ENCODE measurements at places on chromosomes 12 and 14.

DNA sequence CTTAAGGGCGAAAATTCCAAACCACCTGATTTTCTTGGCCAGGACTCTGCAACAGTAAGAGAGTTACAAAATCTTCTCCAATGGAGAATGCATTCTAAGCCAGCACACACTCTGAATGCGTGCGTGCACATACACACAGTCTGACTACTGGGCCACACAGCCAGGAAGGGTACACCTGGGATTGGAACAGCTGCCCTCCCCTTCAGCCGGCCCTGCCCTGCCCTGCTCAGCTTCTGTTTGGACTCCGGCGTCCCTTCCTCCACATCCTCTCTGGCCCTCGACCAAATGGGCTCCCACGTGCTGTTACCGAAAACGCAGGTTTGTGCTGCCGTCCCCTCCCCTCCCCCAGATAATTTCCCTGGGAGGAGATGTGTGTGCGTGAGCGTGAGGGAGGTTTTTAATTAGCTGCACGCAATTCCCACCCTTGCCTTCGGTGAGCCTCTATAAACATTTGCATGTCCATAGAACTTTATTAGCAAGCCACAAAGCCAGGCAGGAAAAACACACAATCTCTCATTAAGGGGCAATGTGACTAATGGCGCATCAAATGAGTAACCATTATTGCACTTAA lies 43.0 kb downstream of the CCNK start:
- DNase-seq = no peak

DNA sequence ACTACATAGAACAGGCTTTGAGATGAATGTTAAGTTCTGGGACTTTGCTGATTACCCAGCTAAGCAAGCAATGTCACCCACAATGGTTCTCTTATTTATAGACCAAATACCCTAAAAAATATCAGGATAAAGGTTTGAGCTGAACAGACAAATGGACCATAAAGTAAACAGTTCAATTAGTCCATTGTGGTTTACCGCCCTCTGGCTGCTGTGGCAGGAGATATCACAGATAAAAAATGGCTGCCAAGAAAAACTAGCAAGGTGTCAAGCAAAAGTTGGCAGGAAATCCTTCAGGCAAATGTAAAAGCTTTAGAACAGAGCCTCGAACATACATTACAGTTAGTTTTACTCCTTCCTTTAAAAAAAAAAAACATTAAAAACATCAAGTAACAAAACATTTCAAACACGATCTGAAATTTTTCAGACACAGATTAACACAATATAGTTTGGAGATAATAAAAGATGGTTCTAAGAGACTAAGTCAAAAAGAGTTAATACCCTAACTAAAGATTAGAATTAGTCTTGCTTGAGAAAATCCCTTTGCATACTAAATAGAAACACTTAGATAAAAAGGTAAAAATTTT lies 41.3 kb downstream of the MED13L start:
- DNase-seq = peak; percentile 16

DNA sequence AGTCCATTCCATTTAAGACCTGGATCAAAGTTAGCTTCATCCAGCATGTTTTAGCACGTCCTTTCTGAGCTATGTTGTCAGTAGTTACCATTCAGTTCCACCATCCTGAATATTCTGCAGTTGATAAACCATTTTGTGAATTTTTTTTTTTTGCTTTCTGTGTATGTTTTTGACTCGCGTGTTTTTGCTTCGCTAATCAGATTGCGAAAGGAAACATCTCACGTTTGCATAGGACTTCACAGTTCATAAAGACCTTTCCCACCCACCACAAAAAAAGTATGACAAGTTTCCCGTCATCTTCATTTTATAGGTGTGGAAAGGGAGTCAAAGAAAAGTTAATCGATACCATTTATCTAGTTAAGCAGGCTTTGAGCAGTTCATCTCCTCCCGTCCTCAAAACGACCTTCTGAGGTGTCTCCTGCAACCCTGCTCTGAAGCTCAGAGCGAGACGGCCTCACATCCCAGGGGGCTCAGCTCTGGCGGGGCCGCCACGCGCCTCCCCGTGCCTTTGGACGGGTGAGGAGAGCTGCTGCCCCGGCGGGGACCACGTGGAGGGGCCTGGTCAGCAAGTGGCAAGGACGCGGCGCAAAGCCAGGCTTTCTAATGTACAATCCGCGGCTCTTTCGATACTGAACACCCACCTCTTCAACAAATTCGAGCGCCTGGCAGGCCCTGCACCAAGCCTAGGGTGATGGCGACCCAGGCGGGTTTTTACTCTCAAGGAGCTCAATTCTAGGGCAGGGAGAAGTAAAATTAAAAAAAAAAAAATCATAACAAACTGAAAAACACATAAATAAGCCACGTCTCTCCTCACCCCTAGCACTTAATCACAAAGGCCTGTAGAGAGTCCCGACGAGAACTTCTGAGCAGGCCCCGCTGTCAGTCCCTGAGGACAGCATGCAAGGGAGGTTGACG lies 988 bp upstream of the TMEM263 start:
- peak; percentile 8 for DNase-seq

DNA sequence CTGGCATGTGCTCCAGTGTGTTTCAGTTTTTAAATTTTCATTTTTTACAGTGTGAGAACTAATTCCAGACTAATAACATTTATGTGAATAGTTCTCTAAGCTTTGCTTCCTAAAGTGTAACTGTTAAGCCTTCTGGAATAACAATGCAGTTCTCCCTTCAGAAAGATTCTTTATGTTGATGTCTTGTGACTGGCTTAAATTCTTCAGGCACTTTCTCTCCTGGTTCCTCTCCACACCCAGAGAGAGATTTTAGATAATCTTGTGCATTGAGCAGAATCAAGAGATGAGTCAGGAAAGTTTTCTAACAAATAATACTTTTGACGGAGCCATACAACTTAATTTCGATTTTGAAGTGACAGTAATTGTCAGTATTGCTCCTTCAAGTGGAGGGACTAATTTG lies 118.5 kb downstream of the RAD51B start:
- no peak for DNase-seq

- no peak for DNase-seq
These were observed 96.1 kb upstream of the HECTD1 start for GRCh38 chr14:31303654-31304053.
